Tongue (tissue), 3 donors: ENCODE measurements at places on chromosomes 3 and 15.

DNA sequence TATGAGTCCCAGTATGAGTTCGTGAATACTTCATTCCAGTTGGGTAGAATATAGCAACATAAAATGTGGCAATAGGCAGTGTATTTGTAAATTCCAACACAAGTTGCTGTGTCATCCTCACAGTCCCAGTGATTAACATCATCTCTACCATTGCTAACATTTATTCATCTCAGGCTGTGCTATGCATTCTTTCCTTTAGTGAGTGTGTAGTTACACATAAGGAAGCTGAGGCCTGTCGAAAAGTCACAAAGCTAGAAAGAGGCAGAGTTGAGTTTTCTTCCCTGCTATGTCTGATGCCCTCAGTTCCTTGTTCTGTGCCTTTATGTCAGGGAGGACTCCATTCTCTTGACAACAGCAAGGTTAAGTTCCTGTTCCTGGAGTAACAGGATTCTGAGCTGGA lies 96.4 kb downstream of the FNDC3B start:
- no peak for DNase-seq

GRCh38 chr15:101288905-101289513 lies 6.0 kb downstream of the SNRPA1 start:
- peak; percentile 62 for DNase-seq

- no peak for DNase-seq
Observed at GRCh38 chr3:8520816-8521403, 19.3 kb downstream of the LMCD1 start.

DNA sequence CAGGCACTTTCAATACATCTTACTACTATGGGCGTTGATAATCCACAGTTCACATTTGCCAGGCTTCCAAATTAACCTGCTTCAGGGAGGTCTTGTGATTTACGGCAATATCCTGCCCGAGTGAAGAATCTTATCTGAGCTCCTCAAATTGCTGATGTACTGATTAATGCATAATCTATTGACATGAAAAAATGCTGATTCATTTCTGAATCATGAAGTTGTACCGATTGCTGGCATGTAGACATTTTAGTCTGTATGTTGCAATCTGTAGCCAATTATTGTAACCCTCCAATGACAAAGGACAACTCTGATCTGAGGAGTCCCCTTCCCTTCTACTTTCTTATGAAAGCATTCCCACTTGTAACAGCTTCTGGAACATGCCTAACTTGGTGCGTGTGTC lies 97.2 kb downstream of the SEC22A start:
- DNase-seq = no peak

DNA sequence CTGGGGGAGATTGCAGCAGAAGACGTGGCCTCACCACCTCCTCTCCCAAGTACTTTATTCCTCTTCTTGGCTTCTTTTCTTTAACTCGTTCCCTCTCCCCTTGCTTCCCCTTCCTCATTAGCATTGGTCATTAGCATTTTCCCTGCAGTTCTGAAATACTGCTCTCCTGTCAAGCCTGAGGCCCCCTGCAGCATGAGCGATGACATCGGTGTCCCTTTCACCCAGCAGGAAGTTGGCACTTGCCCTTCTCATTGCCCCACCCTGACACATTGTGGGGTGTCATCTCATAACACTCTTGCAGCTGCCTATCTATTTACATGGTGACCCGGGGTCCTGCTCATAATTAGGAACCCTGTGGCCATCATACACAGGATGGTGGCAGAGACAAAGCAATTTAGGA lies 167.1 kb downstream of the ARRDC4 start:
- no peak for DNase-seq

DNA sequence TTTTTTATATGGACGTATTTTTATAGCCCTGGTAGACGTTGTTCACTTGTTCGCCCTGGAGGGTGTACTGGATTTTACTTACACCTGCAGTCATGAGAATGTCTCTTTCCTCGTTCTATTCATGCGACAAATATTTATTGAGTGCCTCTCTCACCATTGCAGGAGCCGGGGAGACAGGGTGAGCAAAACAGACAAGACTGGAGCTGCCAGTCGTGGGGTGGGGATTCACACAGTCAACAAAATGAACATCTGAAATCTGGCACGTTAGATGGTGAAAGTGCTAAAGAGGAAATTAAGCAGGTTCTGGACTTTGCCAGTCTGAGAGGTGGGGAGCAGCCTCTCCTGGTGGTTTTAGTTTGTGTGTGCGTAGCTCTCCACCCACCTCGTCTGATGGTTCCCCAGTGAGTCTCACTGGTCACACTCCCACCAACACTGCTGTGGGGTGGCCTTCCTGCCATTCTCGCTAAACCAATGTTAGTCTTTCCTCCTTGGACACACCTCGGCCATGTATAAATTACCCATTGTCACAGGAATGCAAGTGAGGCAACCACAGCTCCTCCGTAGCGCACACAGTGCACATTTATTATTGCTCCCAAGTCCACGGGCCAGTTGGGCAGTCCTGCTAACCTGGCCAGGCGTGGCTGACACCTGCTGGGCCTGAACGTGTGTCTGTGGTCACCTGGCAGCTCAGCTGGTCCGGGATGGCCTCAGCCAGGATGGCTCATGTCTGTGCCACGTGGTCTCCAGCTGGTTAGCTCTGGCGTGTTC lies 31.5 kb downstream of the FBLN2 start:
- DNase-seq = peak; percentile 45

- peak; percentile 68 for DNase-seq
Observed at GRCh38 chr3:62876064-62876463, 848 bp upstream of the CADPS start.

GRCh38 chr3:116920826-116921610 lies 211.4 kb downstream of the TUSC7 start:
- DNase-seq = no peak

DNA sequence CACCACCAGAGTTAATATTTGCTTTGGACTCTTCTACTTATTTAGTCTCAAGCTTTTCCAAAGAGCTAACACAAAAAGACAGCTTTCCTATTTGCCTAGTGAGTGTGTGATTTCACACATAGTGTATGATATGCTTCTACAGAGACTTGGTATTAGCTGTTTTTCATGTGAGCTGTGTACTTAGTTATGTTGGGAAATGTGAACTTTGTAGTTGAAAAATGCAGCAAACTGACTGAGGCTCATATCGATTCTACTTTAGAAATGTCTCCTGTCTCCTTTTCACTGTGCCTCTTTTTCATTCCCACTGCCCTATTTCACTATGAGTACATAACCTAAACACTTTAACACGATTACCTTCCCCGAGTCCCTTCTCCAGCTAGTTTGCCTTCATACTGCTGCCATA lies 136.5 kb downstream of the ALCAM start:
- DNase-seq = no peak

GRCh38 chr3:127015282-127016042 lies 32.5 kb downstream of the PLXNA1 start:
- DNase-seq = no peak

- DNase-seq = no peak
Observed at GRCh38 chr3:130686833-130687232, 59.8 kb downstream of the PIK3R4 start.

- DNase-seq = no peak
Observed at GRCh38 chr3:171333784-171334464, 126.3 kb downstream of the TNIK start.
